ENCODE measurements at places on chromosomes 1 and 21.
A peak's percentile ranks its signal among the peaks of the same experiment; 100 is the strongest.

GRCh38 chr1:84012018-84012417 is 13.1 kb upstream of the TTLL7 start:
- DNase-seq, result no peak

DNA sequence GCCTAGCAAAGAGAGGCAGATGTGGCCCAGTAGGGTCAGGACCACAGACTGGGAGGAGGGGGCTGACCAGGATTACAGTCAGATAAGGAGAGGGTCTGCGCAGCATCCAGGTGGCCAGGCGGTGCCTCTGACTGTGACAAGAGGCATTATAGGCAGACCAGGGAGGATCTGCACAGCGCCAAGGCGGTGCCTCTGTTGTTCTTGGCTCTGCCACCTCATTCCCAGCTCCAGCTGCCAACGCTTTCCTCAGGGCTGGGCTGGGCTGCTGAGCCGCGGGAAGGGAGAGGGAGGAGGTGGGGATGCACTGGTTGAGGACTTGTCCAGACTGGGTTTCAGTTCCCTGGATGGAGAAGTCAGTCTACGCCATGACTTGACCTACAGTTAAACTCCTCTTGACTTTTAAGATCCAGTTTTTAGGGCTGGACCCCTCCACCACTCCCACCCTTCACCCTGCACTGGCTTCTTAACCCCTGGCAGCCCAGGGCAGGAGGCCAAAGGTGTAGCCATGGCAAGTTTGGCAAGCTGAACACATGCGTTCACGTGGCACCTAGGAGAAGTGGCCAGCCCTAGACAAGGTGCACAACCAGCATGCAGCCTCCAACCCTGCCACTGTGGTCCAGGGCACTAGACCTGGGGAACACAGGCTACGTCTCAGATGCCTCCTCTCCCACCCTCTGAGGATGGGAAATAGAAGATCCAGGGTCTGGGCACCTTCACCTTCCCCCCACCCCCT is 4.5 kb upstream of the CRABP2 start:
- DNase-seq, result no peak

GRCh38 chr1:54671985-54672608 is 30.5 kb downstream of the MROH7 start:
- DNase-seq, result peak; percentile 55

DNA sequence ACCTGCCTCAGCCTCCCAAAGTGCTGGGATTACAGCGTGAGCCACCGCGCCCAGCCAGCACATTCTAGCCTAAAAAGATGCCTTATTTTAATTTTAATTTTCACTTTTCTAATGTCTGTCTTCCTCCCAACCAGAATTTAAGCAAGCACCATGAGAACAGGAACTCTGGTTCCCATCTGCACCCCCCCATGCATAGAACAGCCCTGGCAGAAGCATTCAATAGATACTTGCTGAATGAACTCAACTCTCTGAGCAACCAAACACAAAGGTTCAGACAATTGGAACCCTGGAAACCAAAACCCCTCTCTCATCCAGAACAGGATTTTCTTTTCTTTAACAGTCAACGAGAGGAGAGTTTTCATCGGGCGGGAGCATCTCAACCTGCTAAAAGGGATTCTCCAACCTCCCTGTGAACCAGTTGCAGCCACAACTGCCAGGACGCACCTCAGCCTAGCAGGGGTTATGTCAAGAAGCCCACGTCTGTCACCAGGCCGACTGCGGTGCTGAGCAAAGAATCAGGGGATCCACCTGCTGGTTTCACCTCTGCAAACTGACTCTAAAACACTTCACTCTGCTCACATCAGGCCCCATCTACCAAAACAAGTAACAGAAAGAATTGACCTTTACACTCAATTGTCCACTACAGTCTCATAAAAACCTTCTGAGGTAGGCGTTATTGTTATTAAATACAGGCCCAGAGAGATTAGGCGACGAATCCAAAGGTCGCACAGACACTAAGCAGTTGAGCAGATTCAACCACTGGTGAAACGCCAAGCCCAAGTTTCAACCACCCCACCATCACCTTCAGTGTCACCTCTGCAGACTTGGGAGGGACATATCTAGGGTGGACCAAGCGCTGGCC is 1.7 kb downstream of the KIAA2013 start:
- DNase-seq, result no peak

GRCh38 chr1:223180731-223181321 is 37.8 kb upstream of the TLR5 start:
- DNase-seq, result no peak

DNA sequence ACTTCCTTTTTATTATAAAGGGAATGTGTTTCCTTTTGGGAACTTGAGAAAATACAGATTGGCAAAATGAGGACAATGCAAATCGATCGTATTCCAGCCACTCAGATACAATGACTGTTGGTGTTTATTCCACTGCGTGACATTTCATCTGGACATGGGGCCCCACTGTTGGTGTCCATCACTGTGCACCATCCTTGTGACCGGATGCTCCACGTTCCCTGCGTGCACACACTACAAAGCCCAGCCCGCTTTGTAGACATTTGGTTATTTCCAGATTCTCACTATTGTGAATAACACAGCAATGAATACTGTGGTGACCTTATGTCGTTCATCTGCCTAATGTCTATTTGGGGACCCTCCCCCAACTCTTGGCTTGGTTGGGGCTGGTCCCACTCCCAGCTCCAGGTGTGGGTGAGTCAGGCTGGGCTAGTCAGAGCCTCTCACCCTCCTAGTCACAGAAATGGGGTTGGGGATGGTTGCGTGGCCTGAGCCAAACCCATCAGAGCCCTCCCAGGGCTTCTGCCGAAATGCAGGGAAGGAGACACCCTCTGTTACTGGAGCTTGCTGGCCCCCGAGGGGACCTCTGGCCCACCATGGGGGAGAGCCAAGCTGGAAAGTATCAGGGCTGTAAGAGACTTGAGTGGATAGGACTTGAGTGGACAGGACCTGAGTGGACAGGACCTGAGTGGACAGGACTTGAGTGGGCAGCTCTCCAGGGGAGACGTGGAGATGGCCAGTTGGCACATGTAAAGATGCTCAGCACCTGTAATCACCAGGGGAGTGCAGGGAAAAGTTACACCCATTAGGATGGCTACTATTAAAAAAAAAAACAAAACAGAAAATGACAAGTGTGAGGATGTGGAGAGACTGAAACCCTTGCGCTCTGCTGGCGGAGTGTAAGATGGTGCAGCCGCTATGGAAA is 57.1 kb upstream of the ADARB1 start:
- no peak for DNase-seq

GRCh38 chr1:99682291-99682751 is 36.4 kb downstream of the PALMD start:
- no peak for DNase-seq

DNA sequence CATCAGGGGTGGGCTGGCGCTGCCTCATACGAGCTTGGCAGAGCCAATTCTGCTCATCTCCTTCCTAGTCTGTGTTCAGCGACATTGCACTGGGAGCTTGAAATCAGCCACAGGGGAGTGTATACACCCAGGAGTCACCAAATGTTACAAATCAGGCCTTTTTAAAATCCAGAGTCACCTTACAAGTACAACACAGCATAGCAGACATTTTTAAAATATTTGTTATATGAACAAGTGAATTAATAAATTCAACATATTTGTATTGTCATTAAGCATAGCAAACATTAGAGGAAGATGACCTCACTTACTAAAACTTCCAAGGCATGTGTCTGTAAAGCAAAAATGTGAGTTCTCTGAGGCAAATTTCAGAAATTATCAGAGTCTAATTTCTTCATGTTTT is 210.0 kb downstream of the HLX start:
- no peak for DNase-seq

DNA sequence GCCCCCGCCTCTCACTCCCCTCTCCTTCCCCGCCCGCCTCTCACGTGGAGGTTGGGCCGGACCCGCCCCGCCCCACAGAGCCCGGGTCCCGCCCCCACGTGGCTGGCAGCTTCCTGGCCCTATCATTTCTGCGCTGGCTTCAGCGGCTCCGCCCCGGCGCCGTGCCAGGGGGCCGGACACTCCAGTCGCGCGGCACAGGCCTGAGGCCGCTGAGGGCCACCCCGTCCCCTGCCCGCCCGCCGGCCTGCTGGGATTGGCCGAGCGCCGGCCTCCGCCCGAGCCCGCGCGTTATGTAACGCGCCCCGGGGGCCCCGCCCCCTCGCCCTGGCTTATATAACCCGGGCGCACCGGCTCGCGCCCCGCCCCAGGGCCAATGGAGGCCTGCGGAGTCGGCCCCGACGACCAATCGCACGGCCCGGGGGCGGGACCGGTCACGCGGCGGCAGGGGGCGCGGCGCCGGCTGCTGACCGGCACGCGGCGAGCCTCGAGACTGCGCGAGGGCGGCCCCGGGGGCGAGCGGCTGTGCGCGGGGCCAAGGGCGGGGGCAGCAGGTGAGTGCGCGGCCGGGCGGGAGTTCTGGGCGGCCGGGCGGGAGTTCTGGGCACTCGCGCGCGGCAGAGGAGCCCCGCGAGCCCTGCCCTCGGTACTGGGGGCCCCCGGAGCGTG is at the start of gene PER3:
TSS of gene PER3 (plus strand) at position 466 of the 666 bp plus-strand sequence. CDS start 587 bp downstream, outside the sequence.
- DNase-seq, result peak; percentile 79

- no peak for DNase-seq
Measured at GRCh38 chr21:18989953-18990495, 586.4 kb upstream of the TMPRSS15 start.

DNA sequence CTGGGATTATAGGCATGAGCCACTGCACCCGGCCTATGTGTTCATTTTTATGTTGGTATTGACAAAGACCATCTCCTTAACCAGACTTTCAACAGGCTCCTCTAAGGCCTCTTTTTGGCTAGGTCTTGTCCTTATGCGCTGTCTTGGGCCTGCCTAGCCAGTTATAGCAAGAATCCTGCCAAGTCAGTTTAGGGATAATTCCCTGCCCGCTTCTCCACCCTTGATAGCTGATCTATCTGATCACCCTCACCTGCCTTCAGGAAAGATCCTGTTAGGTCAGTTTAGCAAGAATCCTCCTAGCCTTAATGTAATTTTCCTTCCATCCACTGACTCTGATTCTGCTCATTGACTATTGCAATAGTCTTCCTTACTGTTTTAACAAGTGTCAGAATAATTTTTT is 2.4 kb upstream of the B4GALT3 start:
- no peak for DNase-seq

Data from activated CD4-positive, alpha-beta T cell treated with anti-CD3 and anti-CD28 coated beads for 24 hours (primary cell).